ENCODE measurements at places on chromosomes 13 and 19.

DNA sequence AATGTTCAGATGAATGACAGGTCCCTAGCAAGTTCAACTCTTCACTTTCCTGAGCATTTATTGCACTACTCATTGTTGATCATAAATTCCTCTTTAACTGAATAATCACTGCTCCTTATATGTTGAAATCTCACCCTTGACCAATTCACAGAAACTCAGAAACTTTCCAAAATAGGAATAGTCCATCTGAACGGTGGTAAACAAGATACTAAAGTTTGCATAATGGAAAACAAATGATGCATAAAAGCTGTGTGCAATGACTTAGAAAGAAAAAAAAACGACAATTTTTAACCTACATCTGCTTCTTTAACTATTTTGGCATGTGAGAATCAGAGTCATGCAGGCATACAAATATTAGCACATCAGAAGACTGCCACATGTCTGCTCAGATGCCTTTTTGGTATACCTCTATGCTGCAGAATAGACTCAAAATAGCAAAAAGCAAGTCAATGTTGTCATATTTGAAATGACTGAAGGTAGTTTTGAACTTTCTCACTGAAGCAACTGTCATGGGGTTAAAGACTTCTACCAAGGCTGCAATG, 34.8 kb downstream of the SLC10A2 start:
- DNase-seq, result no peak

GRCh38 chr13:99217461-99218110, 16.9 kb downstream of the UBAC2 start:
- DNase-seq, result no peak

- DNase-seq, result no peak
Measured at GRCh38 chr13:43815204-43815603, 28.4 kb upstream of the ENOX1 start.

- DNase-seq, result peak; percentile 38
Measured at GRCh38 chr13:30113551-30113950, 193.8 kb downstream of the KATNAL1 start.

GRCh38 chr13:106468744-106469590, 66.5 kb downstream of the EFNB2 start:
- no peak for DNase-seq

DNA sequence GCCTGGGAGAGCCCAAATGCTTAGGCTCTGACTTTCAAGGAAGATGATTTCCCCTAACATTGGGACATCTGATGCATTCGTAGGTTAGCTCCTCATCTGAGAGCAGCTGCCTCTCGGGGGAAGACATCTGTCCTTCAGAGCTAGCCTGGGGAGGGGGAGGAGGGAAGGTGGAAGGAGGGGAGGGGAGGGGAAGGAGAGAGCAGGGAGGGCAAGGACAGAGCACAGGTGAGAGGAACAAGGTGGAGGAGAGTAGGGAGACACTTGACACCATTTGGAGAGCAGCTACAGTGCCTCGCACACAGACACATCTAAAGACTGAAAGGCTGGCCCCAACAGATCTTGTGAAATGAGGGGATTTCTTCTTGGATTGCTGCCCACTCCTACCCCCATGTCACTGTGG, 103.8 kb downstream of the ZDHHC20 start:
- DNase-seq, result no peak

DNA sequence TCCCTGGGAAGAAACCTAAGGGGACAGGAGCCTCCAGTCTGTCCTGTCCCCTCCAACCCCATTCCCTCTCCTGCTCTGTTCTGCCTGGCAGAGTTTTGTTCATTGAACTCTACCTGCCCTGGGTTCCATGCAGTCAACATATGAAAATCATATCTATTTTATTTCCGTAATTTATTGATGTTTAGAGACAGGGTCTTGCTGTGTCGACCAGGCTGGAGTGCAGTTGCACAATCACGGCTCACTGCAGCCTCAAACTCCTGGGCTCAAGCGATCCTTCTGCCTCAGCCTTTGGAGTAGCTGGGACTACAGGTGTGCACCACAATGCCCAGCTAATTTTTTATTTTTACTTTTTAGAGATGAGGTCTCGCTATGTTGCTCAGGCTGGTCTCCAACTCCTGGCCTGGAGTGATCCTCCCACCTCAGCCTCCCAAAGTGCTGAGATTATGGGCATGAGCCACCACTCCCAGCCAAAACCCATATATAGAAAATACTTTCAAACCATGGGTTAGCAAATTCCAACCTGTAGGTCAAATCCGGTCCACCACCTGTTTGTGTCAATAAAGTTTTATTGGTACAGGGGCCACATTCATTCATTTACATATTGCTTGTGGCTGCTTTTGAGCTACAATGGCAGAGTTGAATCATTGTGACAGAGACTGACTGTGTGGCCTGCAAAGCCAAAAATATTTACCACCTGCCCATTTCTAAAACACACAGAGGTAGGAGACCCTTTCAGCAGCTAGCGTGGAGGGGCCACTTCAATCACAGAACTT, 39.3 kb downstream of the FBN3 start:
- no peak for DNase-seq

GRCh38 chr13:37417060-37417441, 181.5 kb downstream of the POSTN start:
- no peak for DNase-seq

DNA sequence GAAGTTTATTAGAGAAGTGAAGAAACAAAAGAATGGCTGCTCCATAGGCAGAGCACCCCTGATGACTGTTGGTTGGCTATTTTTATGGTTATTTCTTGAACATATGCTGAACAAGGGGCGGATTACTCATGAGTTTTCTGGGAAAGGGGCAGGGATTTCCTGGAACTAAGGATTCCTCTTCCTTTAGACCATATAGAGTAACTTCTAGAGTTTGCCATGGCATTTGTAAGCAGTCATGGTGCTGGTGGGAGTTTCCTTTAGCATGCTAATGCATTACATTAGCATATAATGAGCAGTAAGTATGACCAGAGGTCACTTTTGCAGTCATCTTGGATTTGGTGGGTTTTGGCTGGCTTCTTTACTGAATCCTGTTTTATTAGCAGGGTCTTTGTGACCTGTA, 38.7 kb upstream of the PCDH8 start:
- DNase-seq, result no peak

- no peak for DNase-seq
Measured at GRCh38 chr13:45331123-45331619, 9.8 kb downstream of the TPT1 start.

GRCh38 chr19:38013913-38014580, 107.0 kb downstream of the SIPA1L3 start:
- no peak for DNase-seq

DNA sequence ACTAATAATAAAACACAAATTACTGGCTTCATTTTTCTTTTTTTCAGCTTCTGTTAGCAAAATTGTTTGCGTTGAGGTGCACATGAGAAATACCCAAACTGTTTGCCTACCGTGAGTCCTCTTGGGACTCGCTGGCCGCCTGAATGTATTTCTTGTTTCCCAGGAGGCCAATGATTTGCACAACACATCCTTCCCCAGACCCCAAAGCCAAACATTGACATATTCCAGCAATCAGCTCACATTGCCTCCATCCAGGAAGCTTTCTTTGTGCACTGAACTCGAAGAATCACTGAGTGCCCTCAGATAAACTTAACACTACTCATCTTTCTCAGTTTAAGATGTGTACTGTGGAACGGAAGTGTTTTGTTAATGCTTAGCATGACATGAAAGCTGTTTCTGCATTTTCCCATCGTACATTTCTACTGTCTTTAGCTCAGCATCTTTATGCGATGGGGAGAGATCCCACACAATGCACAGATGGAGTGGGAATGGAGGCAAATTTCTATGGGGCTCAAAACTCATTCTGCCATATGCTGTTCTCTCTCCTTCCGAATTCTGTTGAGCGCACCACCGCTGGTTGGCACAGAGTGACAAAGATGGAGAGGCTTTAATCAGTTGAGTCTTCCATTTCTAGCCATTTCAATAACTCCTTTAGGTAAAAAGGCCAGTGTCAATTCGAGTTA, 399.5 kb downstream of the RFC3 start:
- no peak for DNase-seq

GRCh38 chr19:19256072-19256969, 16.8 kb downstream of the TM6SF2 start:
- DNase-seq, result no peak

DNA sequence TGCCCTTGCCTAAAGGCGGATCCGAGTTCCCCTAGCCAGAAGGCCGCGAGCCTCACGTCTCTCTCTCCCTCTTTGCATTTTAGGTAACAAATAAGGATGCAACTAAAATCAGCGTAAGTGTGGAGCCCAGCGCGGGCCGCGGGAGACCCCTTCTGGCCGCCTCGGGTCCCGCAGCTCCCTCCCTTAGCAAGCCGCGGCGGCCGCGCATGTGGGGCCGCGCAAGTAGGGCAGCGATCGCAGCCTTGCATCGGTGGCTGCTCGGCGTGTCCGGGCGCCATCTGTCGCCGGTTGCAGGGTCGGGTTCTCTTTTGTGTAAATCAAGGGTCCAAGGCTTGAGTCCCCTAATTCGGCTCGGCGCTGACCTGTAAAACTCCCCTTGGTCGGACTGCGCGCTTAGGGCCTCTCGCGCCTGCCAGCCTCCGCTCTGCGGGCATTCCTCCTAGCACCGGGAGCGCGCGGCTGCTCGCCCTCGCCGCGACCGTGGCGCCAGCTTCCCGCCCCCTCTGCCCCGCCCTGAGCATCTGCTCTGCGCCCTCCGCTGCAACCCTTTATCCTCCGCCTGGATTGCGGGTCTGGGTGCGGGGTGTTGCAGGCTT, 2.7 kb downstream of the VSTM2B start:
- DNase-seq, result peak; percentile 44

DNA sequence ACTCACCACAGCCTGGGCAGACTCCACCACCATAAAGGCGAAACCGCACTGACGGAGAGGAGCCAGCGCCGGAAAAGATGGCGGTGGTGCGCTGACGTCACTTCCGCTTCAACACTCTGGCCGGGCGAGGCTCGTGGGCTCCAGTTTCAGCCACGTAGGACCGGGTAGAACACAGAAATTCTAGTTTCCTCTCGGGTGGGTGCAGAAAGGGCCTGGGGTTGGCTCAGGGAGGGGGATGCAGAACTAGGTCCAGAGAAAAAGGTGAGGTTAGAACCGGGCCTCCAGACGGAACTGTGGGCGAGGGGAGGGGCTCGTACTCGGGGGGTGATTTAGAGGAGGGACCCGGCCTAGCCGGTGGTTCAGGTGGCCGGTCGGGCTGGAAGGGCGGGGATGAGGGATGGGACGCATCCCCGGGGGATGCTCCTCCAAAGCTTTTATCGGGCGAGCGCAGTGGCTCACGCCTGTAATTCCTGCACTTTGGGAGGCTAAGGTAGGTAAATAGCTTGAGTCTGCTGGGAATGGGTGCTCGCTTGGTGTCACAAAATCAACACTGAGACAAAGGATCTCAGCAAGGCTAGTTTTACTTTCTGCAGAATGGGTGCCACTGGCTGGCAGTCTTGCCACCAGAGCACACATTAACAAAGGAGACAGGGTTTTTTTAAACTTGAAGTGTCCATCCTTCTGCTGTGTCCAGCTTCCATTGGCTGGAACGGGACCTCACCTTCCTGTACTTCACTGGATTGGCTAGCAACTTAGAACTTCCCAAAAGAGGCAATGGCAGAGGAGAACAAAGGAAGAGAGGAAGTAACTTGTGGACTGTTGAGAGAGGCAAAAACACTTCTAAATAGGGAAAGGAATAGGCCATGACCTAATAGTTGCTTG, at the start of gene ZNF561:
TSS of gene ZNF561 (minus strand) at position 77 of the 882 bp plus-strand sequence. CDS start 1,776 bp downstream, outside the sequence.
- peak; percentile 98 for DNase-seq

- DNase-seq, result no peak
Measured at GRCh38 chr13:20377720-20378119, 145.6 kb upstream of the GJB6 start.

DNA sequence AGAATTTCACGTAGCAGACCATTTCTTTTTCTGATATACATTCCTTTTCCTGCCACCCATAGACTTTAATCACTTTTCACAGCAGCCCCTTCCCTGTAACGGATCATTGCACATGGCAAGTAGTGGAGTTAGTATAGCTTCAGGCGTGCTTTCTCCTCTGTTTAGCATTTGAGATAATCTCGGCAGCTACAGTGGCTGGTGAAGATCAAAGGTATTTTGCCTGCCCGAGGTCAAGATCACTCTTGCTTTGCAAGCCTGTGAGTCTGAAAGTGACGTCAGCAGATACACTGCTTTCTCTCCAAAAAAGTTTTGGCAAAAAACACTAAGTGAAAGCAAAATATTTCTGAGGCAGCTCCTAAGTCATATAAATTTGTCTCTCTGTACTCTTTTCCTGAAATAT, 260.0 kb downstream of the NDFIP2 start:
- DNase-seq, result no peak

GRCh38 chr13:84445776-84446175, 563.5 kb upstream of the SLITRK1 start:
- no peak for DNase-seq

GRCh38 chr13:53240401-53241025, 211.9 kb downstream of the OLFM4 start:
- DNase-seq, result no peak

All from C1 segment of cervical spinal cord (tissue), 14 donors.